Stimulated activated CD8-positive, alpha-beta memory T cell treated with anti-CD3 and anti-CD28 coated beads, Interleukin-4, amount 100 ng/mL, for 1 hour (primary cell): ENCODE measurements at places on chromosomes 7 and 10.

- no peak for DNase-seq
These were observed 26.4 kb downstream of the SLC35B4 start for GRCh38 chr7:134290286-134290685.

DNA sequence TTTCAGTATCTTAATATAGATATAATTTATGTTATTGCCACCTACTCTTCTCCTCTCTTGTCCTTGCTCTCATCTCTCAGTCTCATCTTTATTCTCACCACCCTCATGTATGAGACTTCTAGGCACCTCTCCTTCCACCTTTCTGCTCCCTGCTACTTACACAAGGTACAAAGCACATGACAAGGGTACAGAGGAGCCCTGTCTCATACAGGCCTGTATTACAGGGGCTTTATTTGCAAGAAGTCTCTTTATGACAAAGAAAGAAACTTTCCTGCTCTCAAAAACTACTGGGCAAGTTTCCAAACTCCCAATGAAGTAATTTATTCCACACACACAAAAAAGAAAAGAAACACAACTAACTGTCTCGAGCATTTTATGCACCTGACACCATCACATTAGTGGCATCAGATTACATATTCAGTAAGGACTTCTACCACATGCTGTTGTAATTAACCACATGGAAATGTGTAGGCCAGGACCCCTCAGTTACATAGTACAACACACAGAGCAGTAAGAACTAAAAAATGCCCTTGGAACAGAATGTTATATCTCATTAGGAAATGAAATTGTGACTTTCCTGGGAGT, 253.1 kb downstream of the FZD1 start:
- DNase-seq, result no peak

DNA sequence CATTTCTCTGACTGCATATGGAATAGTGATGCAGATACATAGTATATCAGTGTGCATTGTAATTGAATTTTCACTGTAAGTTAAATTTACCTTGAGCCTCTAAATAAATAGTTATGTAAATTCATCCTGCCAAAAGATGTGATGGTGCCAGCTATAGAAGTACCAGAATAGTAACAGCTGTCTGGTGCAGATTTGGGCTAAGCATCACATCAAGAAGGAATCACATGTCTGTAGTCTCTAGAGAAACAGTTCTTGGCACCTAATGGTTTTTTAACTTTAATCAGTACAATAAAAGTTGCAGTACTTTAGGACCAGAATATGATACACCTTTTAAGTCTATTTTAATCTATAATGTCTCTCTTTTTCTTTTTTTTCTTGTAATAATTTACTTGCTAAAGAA, 17.4 kb downstream of the PLEKHA1 start:
- no peak for DNase-seq

- DNase-seq, result no peak
These were observed 103.9 kb upstream of the POT1 start for GRCh38 chr7:125033506-125033905.

- DNase-seq, result no peak
These were observed 54.7 kb downstream of the MAPK8 start for GRCh38 chr10:48361176-48361575.

GRCh38 chr7:37990337-37990736, 69.9 kb downstream of the EPDR1 start:
- DNase-seq, result no peak

- DNase-seq, result no peak
These were observed 220.4 kb downstream of the HDAC9 start for GRCh38 chr7:18715988-18716387.

- no peak for DNase-seq
These were observed 1.3 kb downstream of the FAS start for GRCh38 chr10:88991899-88992320.

GRCh38 chr7:93150200-93150835, 2.1 kb upstream of the SAMD9L start:
- DNase-seq, result no peak

GRCh38 chr10:129879655-129880054, 84.4 kb downstream of the EBF3 start:
- DNase-seq, result no peak

DNA sequence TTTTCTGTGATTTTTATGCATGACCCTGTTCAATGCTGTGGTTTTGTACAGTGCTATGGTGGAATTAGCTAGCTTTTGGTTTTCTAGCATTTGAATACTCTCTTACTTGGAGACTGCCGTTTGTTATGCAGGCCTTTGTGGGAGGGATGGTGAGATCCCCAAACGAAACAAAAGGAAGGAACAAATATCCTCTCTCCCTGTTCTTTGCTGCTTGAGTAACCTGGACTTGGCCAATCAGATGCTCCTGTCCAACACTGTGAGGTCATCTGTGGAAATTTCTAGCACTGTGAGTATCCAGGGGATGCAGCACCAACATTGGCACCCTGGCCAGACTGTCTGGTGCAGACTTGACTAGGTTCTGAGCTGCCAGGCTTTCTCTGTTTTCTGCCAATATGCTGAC, 314.4 kb downstream of the ANKRD30A start:
- no peak for DNase-seq

- DNase-seq, result no peak
These were observed 37.2 kb downstream of the CALML5 start for GRCh38 chr10:5461914-5462840.

GRCh38 chr7:107274506-107274905, 105.7 kb downstream of the HBP1 start:
- DNase-seq, result no peak

- no peak for DNase-seq
These were observed 22.5 kb upstream of the TNRC18 start for GRCh38 chr7:5445981-5446594.

DNA sequence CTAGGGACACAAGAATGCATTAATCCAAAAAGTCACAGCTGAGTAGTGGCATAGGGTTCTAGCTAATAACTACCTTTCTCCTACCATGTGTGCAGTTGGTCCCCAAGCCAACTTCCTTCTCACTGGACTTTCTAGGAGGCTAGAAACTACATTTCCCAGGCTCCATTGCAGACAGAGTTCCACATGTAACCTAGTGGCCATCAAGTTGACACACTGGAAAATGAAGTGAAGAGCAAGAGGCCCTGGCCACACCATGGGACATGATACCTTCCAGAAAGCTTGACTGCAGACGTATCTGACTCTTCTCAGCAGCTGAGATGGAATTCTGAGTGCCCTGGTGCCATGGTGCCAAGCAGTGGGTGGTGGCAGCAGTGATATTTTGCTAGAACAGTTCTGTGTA, 49.8 kb upstream of the TMEM273 start:
- no peak for DNase-seq

- no peak for DNase-seq
These were observed 18.5 kb downstream of the KIAA1549 start for GRCh38 chr7:138962561-138963270.

DNA sequence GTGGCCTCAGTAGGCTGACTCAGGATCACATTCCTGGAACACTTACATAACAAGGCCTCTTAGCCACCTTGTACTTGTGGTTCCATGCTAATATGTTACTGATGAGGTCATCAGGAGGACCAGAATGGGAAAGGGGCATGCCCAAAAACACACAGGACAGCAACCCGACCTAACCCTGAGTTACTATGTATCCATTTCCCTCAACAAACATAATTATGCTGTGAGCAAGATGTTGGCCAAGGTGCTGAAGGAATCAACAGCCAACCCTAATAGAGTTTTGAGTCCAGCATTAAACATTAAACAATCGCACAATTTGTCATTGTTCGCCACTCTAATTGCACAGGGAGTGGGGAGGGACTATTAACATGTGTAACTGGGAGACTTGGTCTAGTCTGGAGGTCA, 129.4 kb downstream of the PLPP4 start:
- DNase-seq, result no peak

DNA sequence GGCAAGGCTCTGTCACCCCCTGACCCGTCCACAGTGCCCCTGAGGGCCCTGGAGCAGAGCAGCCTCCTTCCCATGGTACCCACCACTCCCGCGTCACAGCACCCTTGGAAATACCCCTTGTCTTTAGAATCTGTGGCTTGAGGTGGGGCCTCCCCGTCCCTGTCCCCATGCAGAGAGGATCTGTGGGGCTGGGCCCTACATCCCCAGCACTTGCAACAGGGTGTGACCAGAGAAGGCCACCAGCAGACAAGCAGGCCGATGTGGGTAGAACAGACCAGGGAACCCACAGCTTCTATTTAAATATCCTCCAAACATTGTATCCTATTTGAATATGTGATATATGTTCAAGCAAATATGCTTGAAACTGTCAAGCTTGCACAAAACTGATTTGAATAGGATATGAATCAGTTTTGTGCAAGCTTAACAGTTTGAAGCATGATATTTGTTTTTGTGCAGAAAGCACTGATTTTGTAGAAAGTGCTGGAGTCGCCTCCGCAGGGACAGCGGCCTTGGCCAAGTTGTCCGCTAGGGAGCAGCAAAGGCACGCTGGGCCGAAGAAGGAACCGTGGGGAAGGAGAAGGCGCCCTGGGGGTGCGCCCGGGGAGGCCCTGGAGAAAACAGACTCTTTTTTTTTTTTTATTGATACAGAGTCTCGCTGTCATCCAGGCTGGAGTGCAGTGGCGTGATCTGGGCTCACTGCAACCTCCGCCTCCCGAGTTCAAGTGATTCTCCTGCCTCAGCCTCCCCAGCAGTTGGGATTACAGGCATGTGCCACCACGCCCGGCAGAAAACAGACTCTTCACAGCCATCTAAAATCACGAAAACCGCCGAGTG, 2.2 kb downstream of the CFAP46 start:
- DNase-seq, result no peak

DNA sequence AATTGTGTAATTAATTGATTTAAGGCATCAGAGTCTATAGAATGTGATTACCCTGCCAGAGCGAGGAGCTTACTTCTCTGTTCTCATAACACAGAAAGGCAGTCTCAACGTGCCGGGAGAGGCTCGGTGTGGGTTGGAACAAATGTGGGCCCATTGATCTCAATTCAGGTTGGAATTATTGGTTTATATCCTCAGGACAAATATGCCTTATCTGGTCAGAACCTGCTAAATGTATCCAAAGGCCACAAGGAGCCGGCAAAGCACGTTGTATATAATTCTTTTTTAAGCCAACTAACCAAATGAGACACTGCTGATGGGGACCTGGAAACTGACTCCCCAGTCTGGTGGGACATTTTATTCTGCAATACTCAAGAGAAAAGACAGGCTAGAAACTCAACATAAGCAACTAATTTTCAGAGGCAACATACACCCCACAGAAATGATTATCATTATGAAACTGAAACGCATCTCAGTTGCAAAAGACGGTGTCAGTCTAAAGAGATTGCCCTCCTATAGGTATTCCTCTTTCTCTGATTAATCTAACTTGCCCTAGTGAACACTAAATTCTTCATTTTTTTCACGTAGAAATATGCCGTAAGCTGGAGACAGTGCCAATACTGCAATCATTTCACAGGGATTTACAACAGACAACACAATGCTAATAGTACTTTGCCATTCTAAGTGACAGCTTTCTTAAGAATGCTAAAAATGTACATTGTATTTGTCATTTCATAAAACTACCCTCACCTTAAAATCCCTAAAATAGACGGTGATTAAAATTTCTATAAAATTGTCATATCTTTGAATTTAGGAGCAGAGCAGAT, 9.4 kb downstream of the EBF3 start:
- DNase-seq, result no peak

DNA sequence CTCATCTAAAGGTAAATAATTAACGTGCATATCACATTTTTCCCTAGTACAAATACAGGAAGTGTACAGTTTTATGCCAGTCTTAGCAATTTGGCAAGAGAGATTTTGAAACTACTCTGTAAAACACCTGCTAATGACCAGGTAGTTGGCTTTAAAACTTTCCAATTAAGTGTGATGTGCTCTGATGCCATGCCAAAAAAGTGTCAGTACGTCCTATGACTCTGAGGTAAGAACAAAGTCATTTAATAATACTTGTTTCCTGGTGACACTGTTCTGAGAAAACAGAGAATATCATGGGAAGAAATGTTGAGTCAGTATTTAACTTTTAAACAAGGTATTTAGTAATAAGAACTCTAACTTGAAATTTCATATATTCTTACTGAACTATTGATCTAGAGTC, 9.6 kb downstream of the PDZD8 start:
- DNase-seq, result no peak

DNA sequence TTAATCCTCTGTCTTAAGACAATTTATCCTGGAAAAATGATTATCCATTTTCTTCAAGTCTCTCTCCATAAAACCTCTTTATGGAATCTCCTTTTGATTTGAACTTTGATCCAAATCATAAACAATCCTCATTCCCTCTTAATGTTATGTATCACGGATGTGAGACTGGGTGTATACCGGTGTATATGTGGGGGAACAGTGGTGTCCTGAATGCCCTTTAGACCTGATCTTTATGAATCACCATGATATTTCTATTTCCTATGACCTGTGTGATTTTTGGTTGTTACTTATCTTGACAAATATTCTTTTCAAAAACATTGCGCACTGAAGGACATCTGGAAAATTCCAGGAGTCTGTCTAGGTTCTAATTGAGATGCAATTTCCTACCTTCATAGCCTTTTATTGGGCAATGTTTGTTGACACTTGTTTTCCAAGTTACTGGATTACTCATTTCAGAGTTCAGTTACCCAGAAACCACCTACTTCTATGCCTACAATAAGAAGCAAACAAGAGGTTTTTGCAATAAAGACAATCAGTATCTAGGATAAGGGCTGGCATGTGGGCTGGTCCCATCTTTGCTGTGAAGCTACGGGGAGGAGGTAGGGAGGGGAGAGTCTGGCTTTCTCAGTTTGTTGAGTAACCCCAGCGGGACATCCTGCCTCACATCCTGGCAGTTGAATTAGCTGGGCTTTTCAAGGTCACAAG, 190.4 kb downstream of the CTTNBP2 start:
- DNase-seq, result no peak

DNA sequence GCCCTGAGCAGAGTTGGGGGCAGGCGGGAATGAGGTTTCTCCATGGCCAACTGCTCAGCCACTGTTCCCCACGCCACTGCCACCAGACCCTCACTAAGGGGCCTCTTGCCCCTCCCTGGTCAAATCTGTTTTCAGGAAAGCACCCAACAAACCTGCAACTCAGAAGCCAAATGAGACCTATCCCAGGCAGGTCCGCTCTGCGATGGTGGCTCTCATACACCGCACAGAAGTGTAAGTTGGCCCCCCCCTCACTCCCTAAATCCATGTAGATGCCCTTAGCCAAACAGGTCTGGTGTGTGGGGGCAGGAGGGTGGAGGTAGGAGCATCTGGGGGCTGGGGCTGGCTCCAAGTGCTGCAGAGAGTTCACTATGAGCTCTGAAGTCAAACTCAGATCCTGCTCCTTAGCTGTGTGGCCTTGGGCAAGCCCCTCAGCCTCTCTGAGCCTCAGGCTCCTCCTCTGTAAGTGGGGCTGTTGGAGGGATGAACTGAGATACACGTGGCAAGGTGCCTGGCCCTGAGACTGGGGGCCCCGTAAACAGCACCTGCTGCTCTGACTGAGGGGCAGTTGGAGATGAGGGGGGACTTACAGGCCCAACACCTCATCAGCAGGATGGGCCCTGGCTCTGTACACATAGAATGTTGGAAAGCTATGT, 1.1 kb downstream of the MMRN2 start:
- DNase-seq, result no peak

GRCh38 chr10:65570143-65571010, 1355.5 kb upstream of the LRRTM3 start:
- no peak for DNase-seq

DNA sequence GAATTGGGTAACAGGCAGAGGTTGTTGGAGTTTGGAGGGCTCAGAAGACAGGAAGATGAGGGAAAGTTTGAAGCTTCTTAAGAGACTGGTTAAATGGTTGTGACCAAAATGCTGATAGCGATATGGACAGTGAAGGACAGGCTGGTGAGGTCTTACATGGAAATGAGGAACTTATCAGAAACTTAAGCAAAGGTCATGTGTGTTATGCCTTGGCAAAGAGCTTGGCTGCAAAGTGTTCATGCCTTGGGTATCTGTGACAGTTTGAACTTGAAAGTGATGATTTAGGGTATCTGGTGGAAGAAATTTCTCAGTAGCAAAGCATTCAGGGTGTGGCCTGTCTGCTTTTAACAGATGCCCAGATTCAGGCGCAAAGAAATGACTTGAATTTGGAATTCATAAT, 64.5 kb upstream of the EEPD1 start:
- DNase-seq, result no peak
